ENCODE measurements at places on chromosomes 12 and 14. TPM values are rescaled to one million over a fixed set of nuclear protein-coding genes. Genes with fewer than 3 reads are reported as not detected.

GRCh38 chr14:41604721-41605531 lies 1.8 kb upstream of the LRFN5 start:
- no peak for DNase-seq

GRCh38 chr14:99909513-99910064 lies 116.4 kb downstream of the EML1 start:
- DNase-seq: no peak

Gene TRIM9
- total RNA-seq: 1.5 TPM

Gene RPL10L
- not detected for total RNA-seq

- no peak for DNase-seq
Observed at GRCh38 chr12:107818984-107819383, 44.5 kb downstream of the ASCL4 start.

GRCh38 chr12:101582937-101583336 lies 11.8 kb upstream of the MYBPC1 start:
- DNase-seq: no peak

- DNase-seq: no peak
Observed at GRCh38 chr14:63204407-63205043, at the start of gene RHOJ. RHOJ (plus strand) TSS chr14:63204443; CDS start chr14:63204870, 427 bp downstream.

Gene MGST1
- total RNA-seq: 72.8 TPM

Gene KRT82
- total RNA-seq: 40.7 TPM

Gene ALX1
- total RNA-seq: 1.7 TPM

Gene CLEC6A
- total RNA-seq: not detected

GRCh38 chr12:117192057-117192456 lies 1.8 kb upstream of the FBXO21 start:
- peak; percentile 35 for DNase-seq

GRCh38 chr14:23119363-23120327 lies 590 bp upstream of the CEBPE start:
- DNase-seq: no peak

GRCh38 chr14:96161636-96162035 lies 43.0 kb upstream of the BDKRB2 start:
- DNase-seq: peak; percentile 9

Gene WNT1
- not detected for total RNA-seq

DNA sequence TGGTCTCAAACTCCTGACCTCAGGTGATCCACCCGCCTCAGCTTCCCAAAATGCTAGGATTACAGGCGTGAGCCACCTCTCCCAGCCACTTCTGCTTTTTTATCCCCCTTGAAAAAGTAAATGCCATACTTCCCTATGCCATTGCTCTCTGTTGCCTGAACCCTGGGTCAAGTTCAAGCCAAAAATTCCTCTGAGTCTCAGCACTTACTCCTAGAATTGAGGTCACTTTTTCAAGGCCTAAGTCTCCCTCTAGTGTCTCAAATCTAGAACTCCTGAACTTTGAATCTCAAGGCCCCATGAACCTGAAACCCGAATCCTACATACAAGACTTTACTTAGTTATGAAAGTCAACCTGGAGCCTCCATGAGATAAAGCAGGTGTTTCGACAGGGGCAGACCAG lies 1.4 kb upstream of the APOBEC1 start:
- DNase-seq: no peak

Gene ERH
- 41.9 TPM for total RNA-seq

- no peak for DNase-seq
Observed at GRCh38 chr14:80872645-80873044, 68.9 kb downstream of the CEP128 start.

GRCh38 chr12:93056971-93057535 lies 128.0 kb upstream of the EEA1 start:
- DNase-seq: no peak

GRCh38 chr12:65327207-65328076 lies 49.0 kb downstream of the MSRB3 start:
- DNase-seq: no peak

Gene INTS13
- 18.5 TPM for total RNA-seq

GRCh38 chr12:2667716-2668440 lies 126.9 kb upstream of the FKBP4 start:
- DNase-seq: no peak

Gene STAC3
- total RNA-seq: 2.2 TPM

DNA sequence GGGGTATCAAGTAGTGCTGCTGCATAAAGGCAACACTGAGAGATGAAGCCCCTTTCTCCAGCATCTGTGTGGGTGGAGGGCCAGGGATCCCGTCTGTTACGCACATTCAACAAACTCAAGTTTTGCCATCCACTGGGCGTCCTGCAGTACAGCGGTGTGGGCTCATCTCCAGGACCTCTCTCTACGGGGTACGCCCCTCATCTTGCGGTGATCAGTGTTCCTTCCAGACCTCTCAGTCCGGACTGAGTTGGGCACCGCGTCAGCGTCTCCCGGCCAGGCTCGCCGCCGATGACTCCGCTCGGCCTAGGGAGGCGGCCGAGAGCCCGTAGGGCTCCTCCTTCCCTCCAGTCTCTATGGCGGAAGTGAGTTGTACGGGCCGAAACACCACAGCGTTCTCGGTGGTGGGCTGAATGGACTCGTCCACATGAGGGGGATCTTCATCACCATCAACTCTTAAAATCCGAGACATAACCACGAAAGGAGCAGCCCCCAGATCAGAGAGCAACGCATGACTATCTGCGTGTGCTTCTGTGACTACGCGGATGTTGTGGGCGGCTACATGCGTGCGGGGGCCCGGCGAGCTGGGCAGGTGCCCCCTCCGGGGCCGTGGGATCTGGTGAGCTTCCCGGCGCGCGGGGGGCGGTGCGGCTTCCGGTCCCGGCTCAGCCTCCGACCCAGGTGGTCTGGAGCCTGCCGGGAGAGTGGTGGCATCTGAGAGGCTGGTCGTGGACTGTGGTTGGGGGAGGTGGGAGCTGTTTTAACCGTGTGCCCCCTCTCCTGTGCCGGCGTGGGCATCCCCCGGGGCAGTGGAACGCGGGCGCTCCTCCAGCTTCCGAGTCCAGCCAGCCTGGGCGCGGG lies at the start of gene ATG101:
ATG101 (plus strand) TSS at position 652 of the 858 bp plus-strand sequence. CDS start 3,673 bp downstream, outside the sequence.
- DNase-seq: peak; percentile 95

GRCh38 chr12:2047752-2048151 lies 5.0 kb upstream of the CACNA1C start:
- DNase-seq: no peak

GRCh38 chr14:21723431-21724045 lies 49.9 kb upstream of the OR4E1 start:
- DNase-seq: no peak

GRCh38 chr14:104103446-104104075 lies 18.1 kb downstream of the ASPG start:
- peak; percentile 52 for DNase-seq

- DNase-seq: no peak
Observed at GRCh38 chr14:53432378-53432802, 279.3 kb upstream of the DDHD1 start.

Gene RHOJ
- total RNA-seq: 2.8 TPM

GRCh38 chr12:42141981-42142606 lies 2.6 kb downstream of the GXYLT1 start:
- DNase-seq: no peak

DNA sequence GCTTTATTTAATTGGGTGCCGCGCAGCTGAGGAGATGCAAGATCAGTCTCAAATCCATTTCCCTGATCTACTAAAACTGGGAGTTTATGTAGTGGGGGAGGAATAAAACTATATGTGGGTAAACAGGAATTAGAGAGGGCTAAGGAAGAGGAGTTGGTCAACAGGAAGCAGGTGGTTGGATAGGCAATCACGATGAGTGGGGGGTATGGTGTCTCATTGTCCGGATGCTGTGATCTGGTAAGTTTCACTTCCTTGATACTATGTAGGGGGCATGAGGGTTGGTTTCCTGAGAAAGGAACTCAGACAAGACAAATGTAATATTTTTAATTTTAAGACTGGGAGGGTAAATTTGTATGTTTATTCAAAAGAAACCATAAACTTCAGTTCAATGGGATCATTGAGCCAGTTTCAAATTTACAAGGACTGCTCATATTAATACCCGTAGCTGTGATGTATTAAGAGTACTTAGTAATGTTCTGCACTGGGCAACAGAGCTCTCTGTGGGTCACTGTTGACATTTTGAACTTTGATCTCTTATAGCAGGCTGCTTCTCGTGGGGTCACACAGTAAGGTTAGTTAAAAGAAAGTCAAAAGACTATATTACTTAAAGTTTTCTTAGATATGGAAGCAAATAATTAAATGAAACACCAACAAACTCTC lies 786.2 kb upstream of the FBXO33 start:
- DNase-seq: no peak

Gene CCDC197
- not detected for total RNA-seq

Gene TOMM20L
- total RNA-seq: not detected

GRCh38 chr14:77844802-77845201 lies 44.9 kb downstream of the ADCK1 start:
- no peak for DNase-seq

Gene MUCL1
- total RNA-seq: 1,530 TPM

Gene ACSS3
- total RNA-seq: 4.0 TPM

DNA sequence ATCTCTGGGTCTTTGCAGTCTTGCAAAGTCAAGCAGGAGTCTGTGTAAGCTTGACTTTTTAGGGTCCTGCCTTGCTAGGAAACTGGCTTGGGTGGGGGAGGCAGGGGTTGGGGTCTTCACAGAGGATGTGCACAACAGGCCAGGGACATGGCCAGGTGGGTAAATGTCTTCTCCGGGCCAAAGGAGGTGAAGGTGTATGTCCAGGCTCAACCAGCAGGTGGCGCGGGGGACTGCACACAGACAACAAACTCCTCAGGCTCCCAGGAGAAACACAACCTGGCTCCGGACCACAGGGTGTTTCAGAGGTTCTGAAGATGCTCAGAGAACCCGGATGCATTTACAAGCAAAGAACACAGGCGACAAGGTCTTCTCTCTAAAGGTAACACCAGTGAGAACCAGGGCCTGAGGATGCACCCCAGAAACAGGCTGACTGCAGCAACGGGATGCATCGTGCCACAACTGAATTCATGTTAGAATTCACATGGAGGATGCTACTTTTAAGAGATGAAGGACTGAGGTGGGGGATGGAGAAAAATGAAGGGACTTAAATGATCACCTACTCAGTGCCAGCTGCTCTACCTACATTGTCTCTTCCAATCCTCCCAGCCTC lies 56.0 kb downstream of the PLEKHG3 start:
- no peak for DNase-seq
